Activated CD4-positive, alpha-beta T cell treated with anti-CD3 and anti-CD28 coated beads for 24 hours (primary cell): ENCODE measurements at places on chromosomes 5 and 9.

GRCh38 chr9:70081120-70081495 lies 37.5 kb downstream of the MAMDC2 start:
- DNase-seq = no peak

DNA sequence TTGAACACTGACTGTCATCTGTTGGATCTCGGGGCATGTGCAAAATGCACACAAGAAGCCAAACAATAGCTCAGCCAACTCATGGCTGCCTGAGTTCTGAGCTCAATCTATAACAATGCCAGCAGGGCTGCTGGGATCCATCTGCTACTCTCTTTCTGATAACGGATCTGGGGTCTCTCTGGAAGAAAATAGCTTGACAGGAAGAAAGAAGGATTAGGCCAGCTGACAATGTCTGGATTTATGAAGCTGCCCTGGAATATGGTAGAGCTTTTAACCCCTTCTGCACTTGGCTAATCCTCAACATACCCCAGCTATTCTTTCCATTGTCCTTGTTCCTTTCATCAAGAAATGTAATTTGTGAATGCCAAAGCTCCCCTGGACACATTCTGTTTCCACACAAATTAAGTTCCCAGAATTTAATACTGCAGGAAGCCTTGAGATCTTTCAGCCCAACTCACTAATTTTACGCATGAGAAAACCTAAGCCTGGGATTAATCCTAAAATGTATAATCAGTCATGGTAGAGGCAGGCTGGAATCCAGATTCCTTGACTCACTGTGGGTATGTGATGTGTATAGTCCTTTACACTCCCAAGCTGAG lies 62.7 kb upstream of the PCA3 start:
- DNase-seq = no peak

DNA sequence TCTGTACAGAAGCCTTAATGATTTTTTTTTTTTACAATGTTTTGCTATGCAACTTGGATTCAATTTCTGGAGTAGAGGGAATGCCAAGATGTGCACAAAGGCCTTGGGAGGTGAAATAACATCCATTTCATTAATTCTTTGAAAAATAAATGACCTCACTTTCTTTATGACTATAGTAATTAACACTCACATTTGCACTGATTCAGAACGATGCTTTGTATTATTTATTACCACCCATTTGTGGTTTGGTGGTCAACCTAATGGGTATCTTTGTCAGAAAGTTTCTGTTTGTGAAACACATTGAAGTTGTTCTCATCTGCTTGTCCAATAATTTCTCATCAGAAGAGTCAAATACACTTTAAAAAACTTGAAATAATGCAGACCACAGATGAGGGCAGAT lies 169.3 kb downstream of the NTRK2 start:
- DNase-seq = no peak

DNA sequence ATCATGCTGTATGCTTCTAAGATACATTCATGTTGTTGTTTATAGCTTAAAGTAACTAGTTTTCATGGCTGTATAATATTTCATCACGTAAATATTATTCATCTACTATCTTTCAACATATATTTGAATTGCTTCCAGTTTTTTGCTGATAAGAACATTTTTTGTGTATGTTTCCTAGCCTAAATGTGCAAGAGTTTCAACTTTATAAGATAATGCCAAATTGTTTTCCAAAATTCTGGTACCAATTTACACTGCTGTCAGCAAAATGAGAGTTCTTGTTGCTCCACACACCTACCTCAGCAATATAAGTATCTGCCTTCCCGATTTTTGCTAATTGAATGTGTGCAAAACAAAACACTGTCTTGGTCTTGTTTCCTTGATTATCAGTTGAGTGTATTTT lies 178.3 kb downstream of the CRB2 start:
- DNase-seq = no peak

DNA sequence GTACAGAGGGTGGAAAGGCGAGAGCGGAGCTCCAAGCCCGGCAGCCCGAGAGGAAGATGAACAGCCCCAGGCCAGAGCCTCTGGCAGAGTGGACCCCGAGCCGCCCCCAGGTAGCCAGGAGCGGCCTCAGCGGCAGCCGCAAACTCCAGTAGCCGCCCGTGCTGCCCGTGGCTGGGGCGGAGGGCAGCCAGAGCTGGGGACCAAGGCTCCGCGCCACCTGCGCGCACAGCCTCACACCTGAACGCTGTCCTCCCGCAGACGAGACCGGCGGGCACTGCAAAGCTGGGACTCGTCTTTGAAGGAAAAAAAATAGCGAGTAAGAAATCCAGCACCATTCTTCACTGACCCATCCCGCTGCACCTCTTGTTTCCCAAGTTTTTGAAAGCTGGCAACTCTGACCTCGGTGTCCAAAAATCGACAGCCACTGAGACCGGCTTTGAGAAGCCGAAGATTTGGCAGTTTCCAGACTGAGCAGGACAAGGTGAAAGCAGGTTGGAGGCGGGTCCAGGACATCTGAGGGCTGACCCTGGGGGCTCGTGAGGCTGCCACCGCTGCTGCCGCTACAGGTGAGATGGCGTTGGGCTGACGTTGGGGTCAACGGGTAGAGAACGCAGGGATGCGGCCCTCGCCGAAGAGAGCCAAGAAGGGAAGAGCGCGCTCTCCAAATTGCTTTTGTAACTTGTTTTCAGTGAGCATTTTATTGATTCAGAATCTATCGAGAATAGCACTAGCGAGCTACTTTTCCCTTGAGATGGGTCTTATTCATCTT lies at the start of gene PTGER4:
TSS of gene PTGER4 (plus strand) at position 3 of the 769 bp plus-strand sequence. CDS start 1,079 bp downstream, outside the sequence.
- no peak for DNase-seq

- DNase-seq = no peak
These were observed 85.0 kb upstream of the COL5A1 start for GRCh38 chr9:134556531-134557068.

GRCh38 chr9:116288658-116289057 lies 135.1 kb downstream of the PAPPA start:
- DNase-seq = no peak

- no peak for DNase-seq
These were observed 248.3 kb downstream of the FBXL7 start for GRCh38 chr5:15748266-15748665.
